ENCODE measurements at places on chromosomes 6 and 20. TPM values are rescaled to one million over a fixed set of nuclear protein-coding genes. Genes with fewer than 3 reads are reported as not detected.

GRCh38 chr20:24584078-24584477 is 114.6 kb downstream of the SYNDIG1 start:
- H3K27me3 ChIP-seq: no peaks in the 10 kb centered on the region
- H3K36me3 ChIP-seq: no peaks in the 10 kb centered on the region
- H3K27ac ChIP-seq: no peak overlapping the region
- DNase-seq: no peak
- no peak overlapping the region for H3K4me3 ChIP-seq

GRCh38 chr6:15544321-15544900 is 118.4 kb downstream of the DTNBP1 start:
- no peak for DNase-seq
- H3K27me3 ChIP-seq: no peaks in the 10 kb centered on the region
- H3K4me3 ChIP-seq: no peak overlapping the region

DNA sequence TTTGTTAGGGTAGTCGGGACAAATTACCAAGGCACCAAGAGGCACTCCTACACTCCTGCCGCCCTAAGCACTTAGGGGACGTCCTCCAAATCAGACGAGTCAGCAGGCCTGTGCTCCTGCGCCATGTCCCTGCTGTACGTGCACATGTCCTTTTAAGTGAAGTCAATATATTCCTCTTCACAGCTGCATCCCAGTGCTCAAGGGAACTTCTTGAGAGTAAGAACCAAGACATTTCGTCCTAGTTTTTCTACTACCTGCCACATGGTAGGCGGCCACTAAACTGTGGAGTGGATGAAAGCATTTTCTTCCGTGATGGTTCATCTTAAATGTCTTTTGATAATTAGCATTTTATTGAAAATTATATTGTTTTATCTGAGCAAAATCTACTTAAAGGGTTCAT is 100.7 kb downstream of the RPP40 start:
- H3K4me1 ChIP-seq: peaks cover 17% of the 10 kb centered on the region
- no peak overlapping the region for H3K4me3 ChIP-seq
- no peaks in the 10 kb centered on the region for H3K36me3 ChIP-seq
- DNase-seq: no peak
- no peak overlapping the region for H3K27ac ChIP-seq
- no peaks in the 10 kb centered on the region for H3K27me3 ChIP-seq

Gene NKAIN2
- total RNA-seq: not detected

DNA sequence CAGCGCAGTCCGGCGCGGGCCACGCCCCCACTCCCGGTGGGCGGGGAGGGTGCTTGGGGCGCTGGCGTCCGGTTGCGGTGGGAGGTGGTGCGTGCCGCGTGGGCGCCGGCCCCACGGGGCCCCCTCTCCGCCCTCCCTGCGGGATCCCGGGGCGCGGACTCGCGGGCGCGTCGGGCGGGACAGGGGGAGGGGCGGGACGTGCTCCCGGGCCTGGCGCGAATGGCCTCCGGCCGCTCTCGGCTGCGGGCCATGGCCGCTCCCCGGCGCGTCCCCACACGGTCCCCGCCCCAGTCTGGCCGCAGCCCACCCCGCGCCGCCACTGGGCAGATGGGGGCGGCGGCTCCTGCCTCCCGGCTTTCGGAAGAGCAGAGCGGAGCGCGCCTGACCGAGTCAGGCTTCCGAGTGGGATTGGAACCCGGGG is 771 bp upstream of the PPP1R3G start:
- H3K36me3 ChIP-seq: no peaks in the 10 kb centered on the region
- DNase-seq: peak; percentile 61
- H3K4me3 ChIP-seq: peak overlapping the region; percentile 75
- H3K27ac ChIP-seq: no peak overlapping the region
- peaks cover 11% of the 10 kb centered on the region for H3K4me1 ChIP-seq

- no peaks in the 10 kb centered on the region for H3K27me3 ChIP-seq
- no peaks in the 10 kb centered on the region for H3K36me3 ChIP-seq
- DNase-seq: no peak
- no peak overlapping the region for H3K4me3 ChIP-seq
Measured at GRCh38 chr6:152700427-152700826, 2.7 kb downstream of the MYCT1 start.

Gene OXT
- total RNA-seq: not detected

- H3K27ac ChIP-seq: no peak overlapping the region
- no peak for DNase-seq
Measured at GRCh38 chr6:16998461-16998860, 103.4 kb upstream of the STMND1 start.

GRCh38 chr20:38207621-38208020 is 42.6 kb upstream of the TGM2 start:
- no peaks in the 10 kb centered on the region for H3K4me1 ChIP-seq
- H3K27me3 ChIP-seq: no peaks in the 10 kb centered on the region
- no peak for DNase-seq
- H3K36me3 ChIP-seq: no peaks in the 10 kb centered on the region

- H3K4me1 ChIP-seq: peaks cover 25% of the 10 kb centered on the region
- no peaks in the 10 kb centered on the region for H3K36me3 ChIP-seq
- no peaks in the 10 kb centered on the region for H3K27me3 ChIP-seq
- peak overlapping the region; percentile 50 for H3K4me3 ChIP-seq
- peak; percentile 28 for DNase-seq
- H3K27ac ChIP-seq: no peak overlapping the region
Measured at GRCh38 chr6:137414599-137414998, 79.6 kb downstream of the OLIG3 start.

DNA sequence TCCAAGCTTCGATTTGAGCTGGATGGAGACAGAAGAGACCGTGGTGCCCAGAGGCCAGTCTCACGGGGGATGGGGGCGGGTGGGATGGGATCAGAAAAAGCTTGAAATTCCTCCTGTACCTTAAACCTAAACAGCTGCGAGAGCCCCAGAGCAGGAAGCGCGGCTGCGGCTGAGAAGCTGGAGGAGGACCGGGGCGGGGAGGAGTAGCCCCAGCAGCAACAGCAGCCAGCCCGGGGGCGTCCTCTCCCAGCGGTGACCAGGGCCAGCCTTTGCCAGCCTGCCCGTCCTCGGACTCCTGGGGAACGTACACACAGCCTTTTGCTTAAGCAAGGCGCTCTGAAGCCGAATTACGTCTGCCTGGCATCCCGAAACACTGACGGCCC is 17.4 kb upstream of the PRDM13 start:
- H3K36me3 ChIP-seq: no peaks in the 10 kb centered on the region
- peaks cover 94% of the 10 kb centered on the region for H3K27me3 ChIP-seq
- DNase-seq: peak; percentile 65
- peak overlapping the region; percentile 74 for H3K4me3 ChIP-seq
- H3K27ac ChIP-seq: no peak overlapping the region
- H3K4me1 ChIP-seq: peaks cover 19% of the 10 kb centered on the region

Gene GJA10
- not detected for total RNA-seq

Measured in GM23338 (cell line).